Pons (tissue), 1 donor: ENCODE measurements at places on chromosomes 13 and 19.

- DNase-seq: no peak
These were observed 22.2 kb upstream of the ZNF181 start for GRCh38 chr19:34711890-34712289.

- no peak for DNase-seq
These were observed 23.3 kb downstream of the RFX1 start for GRCh38 chr19:13982773-13983172.

DNA sequence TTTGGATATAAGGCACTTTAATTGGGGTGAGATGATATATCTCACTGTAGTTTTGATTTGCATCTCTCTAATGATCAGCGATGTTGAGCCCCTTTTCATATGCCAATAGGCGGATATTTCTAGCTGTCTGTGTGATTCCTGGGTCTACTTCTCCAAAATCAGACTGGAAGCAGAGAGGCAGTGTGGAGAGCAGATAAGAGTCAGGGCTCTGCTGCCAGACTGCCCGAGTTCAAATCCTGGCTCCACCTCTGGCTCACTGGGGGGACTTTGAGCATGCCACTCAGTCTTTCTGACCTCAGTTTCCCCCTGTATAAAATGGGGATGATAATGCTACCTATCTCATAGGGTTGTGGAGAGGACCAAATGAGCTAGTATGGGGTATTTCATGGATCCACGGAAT, 24.0 kb upstream of the ACP7 start:
- DNase-seq: no peak

DNA sequence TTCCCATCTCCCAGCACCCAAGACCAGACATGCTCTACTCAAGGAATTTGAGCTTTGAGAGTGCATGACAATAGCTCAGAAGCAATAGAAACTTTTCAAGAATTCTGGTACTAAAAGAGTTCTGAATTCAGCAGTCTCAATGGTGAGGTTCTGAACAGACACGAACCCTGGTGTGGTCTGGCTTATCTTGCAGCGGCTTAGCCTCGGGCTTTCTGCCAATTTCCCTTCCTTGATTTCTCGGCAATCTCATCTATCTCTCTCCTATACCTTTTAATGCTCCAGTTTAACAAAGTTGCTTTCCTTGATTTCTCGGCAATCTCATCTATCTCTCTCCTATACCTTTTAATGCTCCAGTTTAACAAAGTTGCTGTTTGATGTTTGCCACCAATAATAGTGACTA, 174.6 kb downstream of the SPRY2 start:
- DNase-seq: no peak

DNA sequence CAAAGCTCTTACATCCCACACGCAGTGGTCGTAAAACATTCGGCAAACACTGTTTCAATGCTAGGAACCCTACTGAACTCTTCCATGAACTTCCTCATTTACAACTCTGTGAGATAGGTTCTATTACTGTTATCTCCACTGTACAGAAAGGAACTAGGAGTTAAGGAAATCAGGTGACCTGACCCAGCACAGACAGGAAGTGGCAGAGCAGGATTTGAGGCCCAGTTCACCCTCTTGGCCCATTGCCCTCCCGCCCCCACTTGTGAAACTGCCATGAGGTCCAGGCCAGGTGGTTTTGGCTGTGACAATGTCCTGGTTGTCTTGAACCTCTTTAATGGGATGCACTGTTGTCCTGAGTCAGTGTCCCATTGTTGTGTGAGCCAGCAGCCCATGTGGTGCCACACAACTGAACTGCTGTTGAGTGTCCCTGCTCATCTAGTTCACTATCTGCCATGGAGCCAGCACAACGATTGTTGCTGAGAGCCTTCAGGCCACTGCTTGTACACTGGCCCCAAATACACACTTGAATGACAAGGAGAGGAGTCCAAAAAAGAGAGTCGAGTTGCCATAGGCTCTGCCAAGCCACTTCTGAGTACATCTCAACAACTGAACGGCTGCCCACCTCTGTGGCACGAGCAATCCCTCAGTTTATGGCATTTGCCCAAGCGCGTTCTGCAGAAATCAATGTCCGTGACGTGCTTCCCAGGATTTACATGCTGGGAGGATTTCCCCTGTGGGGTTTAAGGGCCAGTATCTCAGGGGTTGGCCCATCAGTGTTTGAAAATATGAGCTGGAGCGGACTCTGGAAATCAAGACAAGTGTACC, 484.6 kb downstream of the TSHZ3 start:
- peak; percentile 78 for DNase-seq

DNA sequence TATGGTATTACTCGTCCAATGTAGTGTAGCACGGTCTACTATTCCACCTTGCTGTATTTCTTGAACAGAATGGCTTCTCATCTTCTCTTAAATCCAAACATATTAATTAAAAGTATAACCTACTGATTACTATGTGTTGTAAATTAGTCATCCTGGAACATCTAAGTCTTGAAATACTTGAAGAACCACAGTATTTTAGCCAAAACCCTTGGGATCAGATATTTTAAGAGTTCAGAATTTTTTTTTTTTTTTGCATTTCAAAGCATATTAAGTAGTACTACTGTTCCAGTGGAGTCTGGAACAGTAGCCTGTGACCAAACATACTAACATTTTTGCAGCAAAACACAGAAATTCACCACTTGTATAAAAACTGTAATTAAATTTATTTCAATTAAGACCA, 30.1 kb downstream of the ZC3H13 start:
- DNase-seq: no peak

DNA sequence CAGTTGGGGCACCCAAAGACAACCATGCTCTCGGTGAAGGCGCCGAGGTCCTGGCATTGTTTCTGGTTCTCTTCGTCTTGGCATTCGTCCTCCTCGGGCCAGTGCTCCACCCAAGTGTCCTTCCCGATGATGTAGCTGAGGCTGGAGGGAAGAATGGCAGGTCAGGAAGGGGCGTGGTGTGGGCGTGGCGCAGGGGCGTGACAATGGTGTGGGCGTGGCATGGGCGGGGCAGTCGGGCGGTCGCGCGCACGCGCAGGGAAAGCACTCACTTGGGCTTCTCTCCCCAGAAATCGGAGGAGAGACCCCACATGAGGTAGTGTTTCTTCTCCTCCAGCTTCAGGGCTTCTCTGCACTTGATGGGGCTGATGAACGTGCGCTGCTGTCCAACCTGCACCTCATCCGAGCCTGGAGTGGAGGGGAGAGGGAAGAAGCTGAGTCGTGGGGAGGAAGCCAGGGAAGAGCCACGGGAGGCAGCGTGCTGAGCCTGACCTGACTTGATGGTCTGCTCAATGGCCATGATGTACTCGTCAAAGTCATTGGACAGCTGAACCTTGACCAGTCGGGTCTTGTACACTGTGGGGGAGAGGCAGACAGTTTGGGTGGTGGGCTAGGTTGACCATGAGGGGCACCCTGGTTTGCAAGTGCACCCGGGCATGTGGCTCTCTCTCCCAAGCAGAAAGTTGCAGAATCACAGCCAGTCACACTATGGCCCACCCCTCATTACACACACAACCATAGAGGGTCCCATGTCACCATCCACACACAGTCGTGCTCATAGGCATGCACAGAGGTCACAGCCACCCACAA, 8.1 kb upstream of the TNFSF14 start:
- DNase-seq: no peak

GRCh38 chr13:66657165-66657881, 572.8 kb downstream of the PCDH9 start:
- DNase-seq: peak; percentile 88

DNA sequence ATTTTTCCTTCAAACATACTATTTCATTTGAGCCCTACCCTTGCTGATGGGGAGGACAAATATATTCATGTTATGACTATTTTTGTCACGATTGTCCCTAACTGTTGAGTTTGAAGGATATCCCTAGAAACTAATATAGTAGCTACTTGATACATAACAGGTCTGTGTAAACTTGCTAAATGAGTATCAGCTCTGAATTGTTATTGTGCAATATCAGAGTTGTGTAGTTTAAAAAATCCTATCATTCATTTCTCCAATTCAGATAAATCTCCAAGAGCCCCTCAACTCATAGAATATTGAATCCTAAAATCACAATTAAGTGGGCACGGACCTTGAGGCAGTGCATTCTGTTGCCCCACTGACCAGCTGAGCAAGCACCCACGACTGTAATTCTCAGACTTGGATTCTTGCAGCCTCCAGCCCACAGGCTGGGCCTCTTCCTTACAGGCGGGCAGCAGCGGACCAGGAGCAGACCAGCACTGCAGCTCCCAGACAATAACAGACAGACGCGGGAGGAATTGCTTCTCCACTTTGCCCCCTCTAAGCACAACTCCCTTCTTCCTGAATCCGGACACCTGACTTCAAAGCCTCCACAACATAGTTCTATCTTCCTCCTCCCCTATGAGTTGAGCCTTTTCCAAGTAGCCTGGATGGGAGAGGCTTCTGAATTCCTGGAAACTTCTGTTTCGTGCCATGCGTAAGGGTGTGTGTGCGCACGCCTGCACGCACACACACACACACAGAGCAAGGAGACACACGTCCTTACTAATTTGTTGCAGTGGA, 337.6 kb upstream of the ARGLU1 start:
- DNase-seq: no peak

GRCh38 chr13:113815151-113816058, 48.5 kb downstream of the GAS6 start:
- peak; percentile 65 for DNase-seq

GRCh38 chr19:5451494-5451893, 3.7 kb upstream of the ZNRF4 start:
- no peak for DNase-seq

GRCh38 chr13:96381681-96382080, 291.8 kb downstream of the HS6ST3 start:
- DNase-seq: no peak

GRCh38 chr19:15616183-15616582, 1.2 kb downstream of the CYP4F8 start:
- DNase-seq: no peak

DNA sequence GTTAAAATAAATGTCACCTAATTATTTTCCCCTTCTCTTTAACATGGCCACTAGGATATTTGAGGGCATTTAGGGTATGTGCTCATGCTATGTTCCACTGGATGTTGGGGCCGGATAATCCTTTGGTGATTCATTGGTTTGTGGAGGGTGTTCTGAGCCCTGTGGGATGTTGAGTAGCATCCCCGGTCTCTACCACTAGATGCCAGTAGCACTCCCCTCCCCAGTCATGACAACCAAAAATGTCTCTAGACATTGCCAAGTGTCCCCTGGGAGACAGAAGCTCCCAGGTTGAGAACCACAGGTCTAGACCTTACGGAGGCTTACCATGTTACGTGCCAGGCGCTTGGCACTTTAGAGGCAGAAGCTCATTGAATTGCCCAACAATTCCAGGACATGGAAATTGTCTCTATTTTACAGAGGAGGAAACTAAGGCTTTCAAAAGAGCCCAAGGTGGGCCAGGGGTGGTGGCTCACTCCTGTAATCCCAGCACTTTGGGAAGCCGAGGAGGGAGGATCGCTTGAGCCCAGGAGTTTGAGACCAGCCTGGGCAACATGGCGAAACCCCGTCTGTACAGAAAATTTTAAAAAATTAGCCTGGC, 14.1 kb downstream of the SHANK1 start:
- no peak for DNase-seq

DNA sequence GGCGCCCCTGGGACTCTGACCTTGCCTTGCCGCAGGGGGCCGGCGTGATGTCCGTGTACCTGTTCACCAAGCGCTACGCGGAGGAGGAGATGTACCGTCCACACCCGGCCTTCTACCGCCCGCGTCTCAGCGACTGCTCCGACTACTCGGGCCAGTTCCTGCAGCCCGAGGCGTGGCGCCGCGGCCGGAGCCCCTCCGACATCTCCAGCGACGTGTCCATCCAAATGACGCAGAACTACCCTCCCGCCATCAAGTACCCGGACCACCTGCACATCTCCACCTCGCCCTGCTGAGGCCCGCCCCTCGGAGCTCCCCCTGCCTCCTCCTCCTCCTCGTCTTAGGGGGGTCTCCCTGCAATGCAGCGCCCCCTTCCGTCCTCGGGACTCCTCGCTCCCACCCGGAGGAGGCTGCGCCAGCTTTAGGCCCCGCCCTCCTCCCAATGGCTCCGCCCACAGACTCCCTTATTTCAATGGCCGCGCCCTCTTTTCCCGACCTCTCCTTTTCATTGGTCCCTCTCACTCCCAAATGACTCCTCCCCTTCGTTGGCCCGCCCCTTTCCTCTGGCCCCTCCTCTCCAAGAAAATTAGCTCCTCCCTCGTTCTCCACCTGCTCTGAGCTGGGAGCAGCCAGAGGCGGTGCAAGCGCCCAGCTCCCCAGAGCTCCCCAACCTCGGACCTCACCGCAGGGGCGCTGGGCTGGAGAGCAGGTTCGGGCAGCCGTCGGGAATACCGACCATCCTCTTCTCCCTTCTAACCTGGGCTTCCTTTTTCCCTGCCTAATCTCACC, 20.5 kb upstream of the CACNG8 start:
- no peak for DNase-seq

- no peak for DNase-seq
These were observed 920 bp upstream of the TIMM13 start for GRCh38 chr19:2428321-2428690.

- DNase-seq: no peak
These were observed 10.8 kb upstream of the SLC46A3 start for GRCh38 chr13:28729541-28729940.

DNA sequence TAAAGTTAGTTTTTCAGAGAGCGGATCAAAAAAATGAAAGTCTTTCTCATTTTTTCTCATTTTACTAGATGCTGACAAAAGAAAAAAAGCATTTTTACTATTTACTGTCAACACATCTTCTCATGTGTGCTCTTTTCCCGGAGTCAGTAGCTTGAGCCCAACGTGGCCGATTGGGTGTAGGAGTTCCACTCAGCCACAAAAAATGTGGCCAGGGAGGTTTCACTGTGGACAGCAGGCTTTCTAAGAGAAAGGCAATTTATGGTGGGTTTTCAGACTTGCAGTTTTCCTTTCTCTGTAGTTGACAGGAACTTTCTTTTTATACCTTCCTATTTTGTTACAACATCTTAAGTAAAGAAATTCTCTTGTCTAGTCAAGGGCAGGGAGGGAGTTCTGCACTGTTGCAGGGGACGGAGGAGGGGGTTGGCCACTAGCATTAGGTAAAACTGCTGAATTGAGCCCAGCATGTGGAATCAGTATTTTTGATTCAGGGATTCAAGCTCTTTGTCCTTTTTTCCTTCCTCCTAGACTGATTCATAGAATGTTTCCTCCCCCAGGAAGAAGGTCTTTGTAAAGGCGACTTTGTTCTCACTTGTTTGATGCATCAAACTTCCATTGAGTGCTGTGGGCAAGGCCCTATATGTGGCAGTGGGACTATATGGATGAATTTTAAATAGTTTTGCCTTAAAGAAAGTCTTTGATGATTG, 123.1 kb downstream of the B3GLCT start:
- DNase-seq: no peak

DNA sequence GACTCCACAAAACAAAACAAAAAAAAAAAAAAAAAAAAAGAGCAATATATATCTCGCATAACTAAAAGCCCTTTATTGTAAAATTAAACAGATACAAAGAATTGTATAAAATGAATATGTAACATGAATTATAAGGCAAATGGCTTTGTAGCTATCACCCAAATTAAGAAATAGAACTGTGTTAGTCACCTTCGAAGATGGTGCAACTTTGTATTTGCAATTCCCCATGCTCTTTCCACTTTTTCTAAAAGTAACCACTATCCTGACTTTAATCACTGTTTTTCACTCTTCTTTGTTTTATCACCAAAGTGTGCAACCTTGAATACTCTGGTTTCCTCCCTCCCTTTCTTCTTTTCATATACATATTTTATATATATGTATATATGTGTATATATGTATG, 57.1 kb upstream of the HTR2A start:
- no peak for DNase-seq

GRCh38 chr19:18666784-18667183, 16.7 kb upstream of the CRTC1 start:
- no peak for DNase-seq

- no peak for DNase-seq
These were observed 67.3 kb downstream of the DOCK9 start for GRCh38 chr13:98910501-98910951.
